ENCODE measurements at places on chromosomes 4 and X.

DNA sequence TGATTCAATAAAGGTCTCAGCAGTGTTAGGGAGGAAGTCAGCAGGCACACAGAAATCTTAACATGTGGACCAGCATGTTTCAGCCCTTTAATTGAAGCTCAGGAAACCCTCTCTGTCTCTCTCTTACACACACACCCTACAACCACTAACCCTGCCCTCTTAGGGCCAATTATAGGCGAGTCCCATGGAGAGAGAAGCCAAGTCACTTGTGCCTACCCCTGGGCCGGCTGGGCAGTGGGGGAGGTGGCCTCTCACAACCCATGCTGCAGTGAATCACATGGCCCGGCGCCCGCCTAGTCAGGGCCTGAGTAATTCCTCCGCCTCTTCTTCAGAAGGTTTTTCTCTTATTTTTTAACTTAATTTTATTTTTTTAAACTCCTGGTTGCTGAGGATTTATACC lies 3.7 kb downstream of the FGD1 start:
- no peak for DNase-seq

DNA sequence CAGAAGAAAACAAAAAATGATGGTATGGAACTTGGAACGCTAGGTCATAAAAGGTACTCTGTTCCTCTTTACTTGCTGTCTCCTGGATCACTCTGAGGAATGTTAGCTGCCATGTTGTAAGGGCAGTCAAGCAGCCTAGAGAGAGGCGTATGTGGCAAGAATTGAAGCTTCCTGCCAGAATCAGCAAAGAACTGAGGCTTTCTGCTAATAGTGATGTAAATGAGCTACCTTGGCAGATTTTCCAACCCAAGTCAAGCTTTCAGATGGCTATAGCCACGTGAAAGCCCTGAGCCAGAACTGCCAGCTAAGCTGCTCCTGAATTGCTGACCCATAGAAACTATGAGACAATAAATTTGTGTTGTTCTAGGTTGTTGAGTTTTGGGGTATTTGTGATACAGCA lies 38.7 kb downstream of the AASDH start:
- no peak for DNase-seq

DNA sequence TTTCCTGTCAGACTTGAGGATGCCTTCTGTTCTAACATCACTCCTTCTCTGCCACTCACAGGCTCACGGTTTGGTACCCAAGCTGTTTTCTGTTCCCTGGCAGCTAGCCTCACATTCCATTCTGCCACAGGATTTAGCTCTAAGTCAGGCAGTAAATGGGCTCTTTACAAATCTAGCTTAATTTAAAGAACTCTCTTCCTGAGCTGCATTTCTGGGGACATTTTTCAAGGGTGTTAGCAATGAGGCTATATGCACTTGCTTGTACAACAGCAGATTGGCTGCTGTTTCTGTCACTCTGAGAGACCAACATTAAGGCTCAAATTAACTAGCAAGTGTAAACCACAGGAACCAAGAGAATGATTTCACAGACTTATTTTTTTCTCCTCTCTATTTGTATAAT lies 337.8 kb upstream of the NOCT start:
- DNase-seq = no peak

DNA sequence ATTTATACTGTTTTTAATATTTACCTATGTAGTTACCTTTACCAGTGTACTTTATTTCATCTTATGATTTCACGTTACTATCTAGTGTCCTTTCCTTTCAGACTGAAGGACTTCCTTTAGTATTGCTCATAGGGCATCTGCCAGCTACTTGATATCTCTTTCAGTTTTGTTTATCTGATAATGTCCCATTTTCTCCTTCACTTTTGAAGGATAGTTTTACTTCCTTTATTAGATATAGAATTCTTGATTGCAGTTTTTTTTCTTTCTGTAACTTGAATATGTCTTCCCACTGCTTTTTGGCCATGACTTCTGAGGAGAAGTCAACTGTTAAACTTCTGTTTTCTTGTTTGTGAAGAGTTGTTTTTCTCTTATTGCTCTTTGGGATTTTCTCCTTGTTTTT lies 69.4 kb upstream of the MAGED1 start:
- no peak for DNase-seq

DNA sequence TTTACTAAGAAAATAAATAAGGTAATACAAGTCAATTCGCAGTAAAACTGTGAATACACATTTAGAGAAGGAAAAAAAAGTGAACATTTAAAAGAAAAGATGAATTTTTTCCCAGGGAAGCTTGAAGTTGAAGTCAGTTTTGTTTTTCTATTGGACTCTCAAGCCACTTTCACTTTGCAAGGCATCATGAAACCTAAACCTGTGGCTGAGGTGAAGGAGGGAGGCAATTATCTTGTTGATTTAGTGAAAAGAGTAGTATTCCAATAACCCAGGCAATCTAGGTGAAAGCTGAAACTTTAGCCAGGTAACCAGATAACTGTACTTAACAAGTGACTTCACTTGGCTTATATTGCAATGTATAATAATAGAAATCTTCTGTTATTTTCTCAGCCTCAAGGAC lies 138.6 kb downstream of the HDX start:
- DNase-seq = no peak

DNA sequence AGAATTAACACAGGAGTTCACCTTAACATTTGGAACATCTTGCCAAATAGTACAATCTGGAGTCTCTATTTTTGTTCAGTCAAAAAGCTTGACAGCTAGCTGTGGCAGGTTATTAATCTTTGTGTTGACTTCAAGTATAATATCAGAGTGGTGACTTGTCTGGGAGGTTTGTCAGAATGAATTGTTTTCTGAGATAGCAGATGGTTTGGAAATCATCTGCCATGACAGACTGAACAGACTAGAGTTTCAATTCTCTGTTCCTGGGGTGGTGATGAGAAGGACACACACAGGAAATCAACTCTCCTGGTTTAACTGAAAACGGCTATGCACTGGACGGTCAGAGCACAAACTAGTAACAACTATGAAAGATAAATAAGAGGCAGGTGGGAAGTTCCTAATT lies 203.3 kb upstream of the EMCN start:
- no peak for DNase-seq

DNA sequence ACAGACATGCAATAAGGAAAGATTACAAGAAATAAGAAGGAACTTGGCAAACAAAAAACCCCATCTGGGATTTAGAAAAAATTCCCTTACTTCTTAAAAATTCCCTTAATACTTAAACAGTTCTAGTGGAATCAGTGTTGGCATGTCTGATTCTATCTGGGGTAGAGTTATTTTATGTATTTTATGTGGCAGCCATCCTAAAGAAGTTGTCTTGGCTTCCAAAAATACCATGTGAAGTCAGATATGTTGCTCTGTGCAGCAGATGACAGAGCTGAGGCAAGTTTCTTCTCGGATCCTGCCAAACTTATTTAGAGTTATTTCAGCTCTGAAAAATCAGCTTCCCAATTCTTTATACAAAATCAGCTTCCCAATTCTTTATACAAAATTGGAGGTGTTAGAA lies 14.7 kb downstream of the YY2 start:
- DNase-seq = no peak

- DNase-seq = peak; percentile 97
Measured at GRCh38 chr4:47463235-47463956, at the start of gene COMMD8. Gene COMMD8, minus strand, starts transcription at chr4:47463702. Its CDS starts 51 bp downstream, at chr4:47463651.

DNA sequence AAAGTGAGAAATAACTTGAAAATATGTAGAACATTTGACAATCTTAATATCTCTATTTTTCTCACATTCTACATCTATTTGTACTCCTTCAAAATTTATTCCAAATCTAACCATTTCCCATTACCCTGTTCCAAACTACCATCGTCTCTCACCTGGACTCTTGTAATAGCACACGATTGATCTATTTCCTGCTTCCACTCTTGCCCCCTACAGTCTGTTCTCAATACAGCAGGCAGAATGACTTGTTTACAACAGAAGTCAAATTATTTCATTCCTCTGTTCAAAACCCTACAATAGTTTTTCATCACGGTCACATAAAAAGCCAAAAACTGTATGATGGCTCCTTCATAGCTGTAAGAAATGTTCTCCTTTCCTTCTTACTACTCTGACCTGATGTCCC lies 21.1 kb upstream of the LUZP4 start:
- no peak for DNase-seq

DNA sequence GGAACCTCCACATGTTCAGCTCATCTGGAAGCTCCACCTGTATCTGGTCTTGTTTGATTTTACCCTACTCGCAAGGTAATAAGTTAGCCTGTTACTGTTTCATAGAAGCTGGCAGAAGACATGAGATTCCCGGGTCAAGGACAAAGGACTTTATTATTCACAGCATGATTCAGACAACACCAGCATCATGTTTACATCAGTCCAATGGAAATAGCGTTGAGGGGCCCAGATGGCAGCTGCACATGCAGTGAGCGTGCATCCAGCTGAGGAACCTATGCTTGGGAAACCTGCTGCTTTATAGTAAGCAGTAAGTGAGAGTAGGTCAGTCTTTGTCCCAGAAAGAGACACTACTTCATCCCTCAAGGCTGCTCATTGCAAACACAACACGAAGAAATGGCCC lies 19.8 kb downstream of the TSPAN5 start:
- no peak for DNase-seq

DNA sequence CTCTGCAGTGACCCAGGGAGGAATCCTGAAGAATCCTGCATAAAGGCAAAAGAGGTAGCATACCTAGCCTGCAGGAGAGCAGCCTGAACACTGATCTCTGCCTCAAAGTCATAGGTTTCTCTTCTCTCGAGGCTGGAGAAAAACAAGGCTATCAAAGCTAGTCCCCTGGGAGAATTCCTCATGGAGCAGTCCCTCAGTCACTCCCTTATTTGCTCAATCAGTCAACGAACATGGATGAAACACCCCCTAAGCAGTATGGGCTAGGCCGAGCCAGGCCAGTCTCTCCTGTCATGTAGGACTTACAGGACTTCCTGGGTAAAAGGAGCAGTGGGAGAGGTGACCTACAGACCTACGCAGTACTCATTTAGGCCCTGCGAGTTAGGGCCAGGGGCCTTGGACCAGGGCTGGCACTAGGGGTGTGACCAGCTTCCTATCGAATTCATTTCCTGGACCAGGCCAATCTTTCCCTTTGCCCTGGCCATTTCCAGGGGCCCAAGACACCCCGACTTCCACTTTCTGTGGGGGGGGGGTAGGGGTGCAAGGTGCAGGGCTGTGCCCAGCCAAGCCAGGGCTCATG lies 164.1 kb downstream of the EFNB1 start:
- DNase-seq = no peak

GRCh38 chr4:104425948-104426347 lies 68.7 kb downstream of the CXXC4 start:
- DNase-seq = no peak

DNA sequence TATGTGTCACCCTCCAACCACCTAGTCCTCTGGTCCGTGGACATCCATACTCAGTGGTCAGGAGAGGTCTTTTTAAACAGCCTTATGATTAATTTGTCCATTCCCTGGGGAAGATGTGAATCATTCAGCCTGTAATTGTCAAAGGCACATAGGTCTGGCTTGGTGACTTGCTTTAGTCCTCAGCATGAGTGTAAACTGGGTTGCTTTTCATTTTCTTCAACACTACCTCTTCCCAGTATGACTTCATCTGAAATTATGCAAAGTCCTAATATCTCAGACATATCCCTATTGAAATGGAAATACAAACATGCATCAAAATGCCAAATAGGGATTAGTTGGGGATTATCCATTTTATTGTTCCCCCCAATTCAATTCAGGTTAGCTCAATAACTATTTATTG lies 208.3 kb upstream of the AMOT start:
- no peak for DNase-seq

DNA sequence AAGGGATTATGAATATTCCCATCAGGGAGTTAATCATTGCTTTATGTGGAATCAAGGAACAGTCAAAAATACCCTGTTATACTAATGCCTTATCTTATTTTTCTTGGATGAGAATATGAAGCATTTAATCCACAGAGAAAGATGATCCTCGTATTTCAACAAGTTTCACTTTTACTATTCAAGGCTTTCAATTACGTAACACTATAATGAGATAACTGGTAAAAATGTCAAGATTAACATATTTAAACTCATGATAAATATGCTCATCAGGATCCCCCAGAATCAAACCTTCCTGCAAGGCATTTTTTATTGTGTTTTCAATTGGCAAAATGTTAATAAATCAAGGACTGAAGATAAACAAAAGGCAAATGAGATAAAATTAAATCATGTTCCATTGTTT lies 5.1 kb downstream of the ZXDA start:
- no peak for DNase-seq

GRCh38 chrX:41468647-41469323 lies 21.6 kb downstream of the NYX start:
- DNase-seq = no peak

- no peak for DNase-seq
Measured at GRCh38 chr4:135949931-135950330, 1582.4 kb downstream of the PCDH18 start.

DNA sequence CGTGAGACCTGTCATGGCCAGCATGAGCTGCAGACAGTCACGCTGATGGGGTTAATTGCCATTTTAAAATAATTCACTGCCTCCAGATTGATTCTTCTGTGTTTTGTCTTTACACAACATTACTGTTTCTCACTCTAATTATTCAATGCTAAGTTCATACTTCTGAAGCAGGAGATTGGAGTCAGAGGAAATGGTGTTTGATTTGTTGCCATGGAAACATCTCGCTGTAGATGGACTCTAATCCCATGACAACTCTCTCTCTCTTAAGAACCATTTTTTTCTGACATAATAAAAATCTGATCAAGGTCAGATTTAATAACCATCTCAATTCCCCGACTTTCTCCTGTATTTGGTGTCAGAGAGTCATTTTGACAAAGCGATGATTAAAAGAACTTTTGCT lies 209.0 kb downstream of the IDS start:
- DNase-seq = no peak

GRCh38 chr4:38671592-38671940 lies 7.6 kb downstream of the KLF3 start:
- no peak for DNase-seq

Measured in dorsolateral prefrontal cortex (tissue), 122 donors.